ENCODE measurements at places on chromosomes 2 and 18.

DNA sequence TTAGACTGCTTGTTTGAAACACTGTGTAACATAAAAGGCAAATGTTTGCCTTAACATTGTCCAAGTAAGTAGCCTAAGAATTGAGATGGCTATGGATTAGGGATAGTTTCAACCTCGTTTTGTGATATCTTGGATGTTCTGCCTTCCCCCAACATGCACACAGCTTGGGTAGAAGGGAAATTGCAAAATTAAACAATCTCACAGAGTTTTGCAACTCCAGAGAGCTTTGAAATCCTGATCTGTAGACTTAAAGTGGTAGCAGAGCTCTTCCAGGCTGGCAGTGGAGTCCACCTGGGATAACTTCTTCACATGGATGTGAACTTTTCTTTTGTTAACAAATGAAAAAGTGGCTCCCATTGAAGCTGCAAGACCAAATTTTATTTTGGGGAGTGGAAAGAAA is 59.6 kb downstream of the CHRNA1 start:
- no peak for DNase-seq

- peak; percentile 63 for DNase-seq
Observed at GRCh38 chr2:105417857-105418436, 19.1 kb upstream of the FHL2 start.

- peak; percentile 44 for DNase-seq
Observed at GRCh38 chr2:234615643-234616356, 118.9 kb upstream of the ARL4C start.

- no peak for DNase-seq
Observed at GRCh38 chr2:1727796-1728474, 16.4 kb downstream of the PXDN start.

DNA sequence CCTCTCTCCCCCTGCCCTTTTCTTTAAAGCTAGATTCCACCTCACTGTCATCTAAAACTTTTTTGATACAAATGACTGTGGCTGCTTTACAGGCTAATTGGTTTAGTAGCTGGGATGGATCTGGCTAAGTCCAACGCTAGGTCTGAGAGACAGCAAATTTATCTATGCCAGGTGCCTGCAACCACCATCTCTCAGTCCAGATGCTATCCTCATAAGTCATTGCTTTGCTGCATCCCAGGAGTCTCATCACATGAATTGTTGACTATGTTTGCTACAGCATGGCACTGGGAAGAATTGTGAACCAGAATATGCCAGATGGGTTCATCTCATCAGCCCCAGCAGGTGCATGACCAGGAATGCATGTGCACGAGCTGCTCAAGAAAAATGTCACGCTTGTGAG is 100.0 kb upstream of the PID1 start:
- no peak for DNase-seq

- DNase-seq: no peak
Observed at GRCh38 chr18:67381608-67382150, 134.8 kb downstream of the DSEL start.

- DNase-seq: no peak
Observed at GRCh38 chr18:48129621-48130082, 199.2 kb upstream of the SMAD2 start.

DNA sequence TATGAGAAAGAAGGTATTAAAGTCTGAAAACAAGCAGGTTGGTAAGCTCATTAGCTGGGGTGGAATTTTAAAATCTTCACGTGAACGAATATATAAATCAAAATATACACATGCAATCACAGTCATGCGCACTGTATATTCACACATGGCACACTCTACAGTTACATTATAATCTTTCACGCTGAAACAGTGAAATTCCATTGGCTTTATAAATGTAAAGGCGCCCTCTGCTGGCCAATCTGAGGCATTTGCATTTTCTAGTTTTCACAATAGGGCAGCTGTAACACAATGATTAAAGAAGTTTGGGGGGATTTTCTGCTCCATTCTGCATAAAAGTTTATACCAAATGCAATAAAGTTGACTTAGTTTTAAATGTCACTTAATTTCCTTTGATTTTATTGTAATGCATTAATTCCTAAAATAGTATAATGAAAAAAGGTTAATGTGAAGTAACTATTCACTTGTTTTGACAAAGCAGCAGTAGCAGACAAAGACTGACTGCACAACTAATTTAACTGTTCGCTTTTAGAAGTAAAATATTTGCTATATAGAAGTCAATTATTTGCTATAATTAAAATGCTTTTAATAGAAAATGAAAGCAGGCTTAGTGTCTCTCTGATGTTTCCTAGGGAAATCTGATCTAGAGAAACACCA is 17.2 kb downstream of the IFIH1 start:
- peak; percentile 72 for DNase-seq

- DNase-seq: peak; percentile 98
Observed at GRCh38 chr2:42132966-42133641, 36.0 kb upstream of the EML4 start.

DNA sequence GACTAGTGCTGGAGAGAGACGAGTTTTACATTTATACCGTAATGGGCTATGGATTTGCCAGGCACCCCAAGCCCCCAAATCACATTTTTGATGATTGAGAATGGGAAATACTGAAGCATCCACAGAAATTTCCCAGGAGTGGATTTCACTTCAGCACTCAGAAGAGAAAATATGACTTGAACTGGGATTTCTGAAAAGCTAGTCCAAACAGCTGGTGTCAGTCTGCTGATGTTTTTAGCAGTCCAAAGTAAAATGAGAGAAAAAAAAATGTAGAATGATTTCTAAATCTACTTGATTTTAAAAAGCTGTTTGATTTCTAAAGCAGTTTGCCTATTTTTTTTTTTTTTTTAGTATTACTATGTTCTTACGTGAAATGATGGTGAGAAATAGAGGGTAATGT is 105.0 kb downstream of the PLEKHM3 start:
- DNase-seq: no peak

GRCh38 chr18:56185126-56185525 is 453.3 kb downstream of the TXNL1 start:
- no peak for DNase-seq

DNA sequence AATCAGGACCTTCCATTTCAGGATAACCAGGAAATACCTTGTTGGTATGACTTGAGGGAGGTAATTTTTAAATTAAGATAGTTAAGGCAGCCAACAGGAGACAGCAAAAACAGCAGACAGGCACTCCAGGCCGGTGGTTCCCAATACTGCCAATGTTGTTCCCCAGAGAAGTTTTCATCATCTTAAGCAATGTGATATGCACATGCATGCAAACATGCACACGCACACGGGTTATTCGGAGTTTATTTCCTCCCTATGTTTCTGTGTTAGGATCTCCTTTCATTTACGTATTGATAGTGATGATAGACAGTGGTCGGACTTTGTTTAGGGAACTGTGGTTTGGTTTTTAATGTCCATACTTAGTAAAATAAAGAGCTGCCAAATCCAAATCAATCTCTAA is 55.3 kb downstream of the STEAP3 start:
- DNase-seq: no peak

GRCh38 chr2:101904916-101905315 is 86.8 kb upstream of the IL1R2 start:
- DNase-seq: no peak

- no peak for DNase-seq
Observed at GRCh38 chr18:50287028-50287440, 458 bp downstream of the CXXC1 start.

GRCh38 chr2:168614172-168615018 is 158.3 kb downstream of the CERS6 start:
- no peak for DNase-seq

DNA sequence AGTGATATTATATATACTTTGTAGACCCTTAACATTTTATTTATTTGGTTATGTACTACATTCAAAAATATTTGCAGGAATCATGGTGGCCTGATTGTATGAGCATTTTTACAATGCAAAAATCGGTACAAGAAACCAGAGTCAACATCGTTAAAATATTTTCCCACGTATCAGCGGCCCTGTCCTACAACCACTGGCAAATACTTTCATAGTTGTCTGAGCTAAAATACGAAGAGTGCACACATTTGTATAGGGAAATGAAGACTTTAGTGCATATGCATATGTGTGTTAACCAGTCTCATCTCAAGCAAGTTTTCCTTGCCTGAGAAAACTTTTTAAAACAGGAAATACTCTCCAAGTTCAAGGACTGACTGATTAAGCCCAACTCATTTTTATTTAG is 35.9 kb downstream of the CCDC102B start:
- DNase-seq: no peak

- no peak for DNase-seq
Observed at GRCh38 chr2:200439981-200440380, 69.9 kb downstream of the KCTD18 start.

DNA sequence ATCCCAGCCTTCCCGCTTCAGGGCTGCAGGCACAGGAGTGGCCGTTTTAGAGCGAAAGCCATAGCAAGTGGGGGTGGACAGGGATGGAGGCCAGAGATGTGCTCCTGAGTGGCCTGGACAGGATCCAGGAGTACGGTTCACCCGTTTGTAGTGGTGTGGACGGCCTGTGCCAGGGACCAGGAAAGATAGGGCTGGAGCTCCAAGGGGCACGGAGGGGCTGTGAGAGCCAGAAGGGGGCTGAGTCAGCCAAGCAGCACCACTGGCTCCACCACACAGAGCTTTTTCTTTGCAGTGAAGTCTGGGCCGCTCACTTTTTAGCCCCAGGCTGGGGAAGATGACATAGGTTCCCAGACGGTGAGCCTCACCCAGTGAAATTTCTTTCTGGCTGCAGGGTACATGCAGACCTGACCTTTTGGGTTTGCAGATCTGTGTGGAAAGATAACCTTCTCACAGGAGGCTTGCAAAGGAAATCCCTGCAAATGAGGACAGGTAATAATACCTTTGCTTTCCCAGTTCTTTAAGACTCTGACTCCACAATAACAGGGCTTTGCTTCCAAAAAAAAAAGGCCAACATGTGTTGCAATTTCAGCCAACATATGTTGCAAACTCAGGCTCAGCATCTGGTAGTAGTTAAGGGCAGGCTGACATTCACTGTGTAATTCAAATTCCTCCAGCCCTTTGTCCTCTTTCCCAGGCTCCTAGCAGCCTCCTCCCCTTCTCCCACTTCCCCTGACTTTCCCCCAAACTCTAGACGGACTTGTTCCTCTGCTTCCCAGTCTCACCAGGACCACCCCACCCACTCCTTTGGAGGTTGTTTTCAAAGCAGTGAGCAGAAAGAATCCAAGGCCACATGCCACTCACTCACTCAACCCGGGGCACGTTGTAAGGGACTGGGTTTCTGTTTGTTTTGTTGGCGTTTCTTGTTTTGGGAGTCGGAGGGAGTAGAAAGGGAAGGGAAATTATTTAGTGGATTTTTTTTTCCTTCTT is 20.3 kb upstream of the LAPTM4A start:
- DNase-seq: peak; percentile 99

DNA sequence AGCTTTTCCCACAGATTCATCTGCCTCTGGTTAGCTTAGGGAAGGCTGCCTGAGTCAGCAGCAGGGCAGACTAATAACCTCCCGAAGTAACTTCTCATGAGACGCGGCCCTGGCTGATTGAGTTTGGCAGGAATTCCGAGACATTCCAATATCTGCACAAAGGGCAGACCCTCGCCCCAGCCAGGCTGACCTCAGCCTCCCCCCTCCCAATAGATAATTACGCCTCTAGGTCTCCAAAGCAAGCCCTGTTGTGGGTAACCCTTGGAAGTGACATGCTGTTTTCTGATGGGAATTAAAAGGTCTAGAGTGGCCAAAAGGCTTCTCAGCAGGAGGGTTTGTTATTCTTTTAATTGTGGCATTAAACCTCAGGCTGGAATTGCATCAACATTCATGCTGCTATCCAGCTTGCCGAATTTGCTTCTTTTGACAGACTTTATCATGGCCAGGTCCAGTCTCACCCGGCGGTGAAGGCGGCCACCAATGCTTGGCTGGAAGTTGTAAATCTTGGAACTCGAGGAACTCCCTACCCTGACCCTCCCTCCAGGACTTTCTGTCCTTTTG is 98.0 kb upstream of the SLC14A2 start:
- DNase-seq: peak; percentile 79

- DNase-seq: no peak
Observed at GRCh38 chr2:128454980-128455720, 136.5 kb upstream of the HS6ST1 start.

DNA sequence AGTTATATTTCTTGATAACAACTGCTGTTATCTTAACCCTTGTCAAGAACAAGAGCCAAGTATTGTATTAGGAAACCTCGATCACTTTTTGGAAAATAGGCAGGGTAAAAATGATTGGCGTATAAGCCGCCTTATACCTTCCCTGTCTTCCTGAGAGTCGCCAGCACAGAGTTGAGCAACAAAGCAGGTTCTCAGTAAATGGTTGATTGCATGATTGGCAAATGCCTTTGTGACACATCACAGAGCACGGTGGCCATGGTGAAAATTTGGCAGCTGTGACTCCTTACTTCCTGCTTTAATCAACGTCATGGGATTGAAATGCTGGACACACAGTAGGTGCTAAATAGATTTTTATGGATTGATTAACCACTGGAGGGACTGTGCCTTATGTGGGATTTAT is 3.9 kb upstream of the KLHL29 start:
- peak; percentile 72 for DNase-seq

GRCh38 chr2:24616616-24617015 is 125.6 kb downstream of the NCOA1 start:
- DNase-seq: no peak

DNA sequence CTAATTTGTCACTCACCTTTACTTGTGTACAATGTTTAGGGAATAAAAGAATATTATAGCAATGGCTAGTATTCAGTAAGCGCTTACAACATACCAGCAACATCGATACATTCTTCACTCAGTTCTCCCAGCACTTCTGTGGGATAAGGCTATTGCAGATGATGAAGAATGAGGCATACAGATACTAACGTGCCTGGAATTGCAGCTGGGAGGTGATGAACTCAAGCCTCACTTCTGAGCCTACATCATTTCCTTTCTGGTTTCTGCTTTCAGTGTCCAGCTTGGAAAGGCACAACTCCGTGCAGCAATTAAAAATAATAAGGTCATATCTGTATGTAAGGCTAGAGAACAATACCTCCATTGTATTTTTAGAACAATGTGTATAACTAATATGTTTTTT is 95.4 kb upstream of the AQP4 start:
- DNase-seq: no peak

- DNase-seq: no peak
Observed at GRCh38 chr2:46383113-46383395, 85.8 kb downstream of the EPAS1 start.

DNA sequence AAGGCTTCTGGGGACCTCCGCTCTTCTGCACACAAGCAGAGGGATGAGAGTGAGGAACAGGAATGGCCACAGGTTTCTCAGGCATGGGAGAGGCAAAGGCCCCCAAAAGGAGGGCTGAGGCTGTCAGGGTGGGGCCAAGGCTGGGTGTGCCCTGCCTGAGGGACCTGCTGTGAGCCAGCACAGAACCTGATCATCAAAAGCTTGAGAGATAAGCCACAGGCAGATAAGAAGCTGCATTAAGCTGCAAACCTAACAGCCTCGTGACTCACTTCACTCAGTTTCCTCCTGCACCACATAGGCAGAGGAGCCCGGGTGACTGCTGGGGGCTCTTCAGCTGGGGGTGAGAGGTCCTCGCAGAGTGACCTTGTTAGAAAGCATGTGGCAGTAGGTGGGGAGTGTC is 64.5 kb upstream of the LAPTM4A start:
- DNase-seq: no peak

DNA sequence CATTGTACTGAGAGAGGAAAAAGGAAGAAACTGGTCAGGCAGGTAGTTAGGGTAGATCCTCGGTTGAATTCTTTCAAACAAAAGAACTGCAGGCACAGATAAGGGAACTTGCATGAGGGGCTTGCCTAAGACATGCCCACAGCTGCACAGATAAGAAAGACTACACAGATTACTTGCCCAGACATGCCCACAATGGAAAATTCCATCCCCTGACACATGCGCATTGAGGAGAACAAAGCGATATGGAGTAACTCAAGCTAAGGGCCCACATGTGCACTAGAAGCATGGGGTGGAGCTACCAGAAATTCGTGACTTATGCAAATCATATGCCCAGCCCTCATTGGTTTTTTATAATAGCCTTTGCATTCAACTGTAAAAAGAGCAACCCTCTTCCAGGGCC is 181.3 kb upstream of the ZNF521 start:
- no peak for DNase-seq

Measured in AG10803 (cell line).